Skin of body (tissue), 3 donors: ENCODE measurements at places on chromosomes 5 and 9. TPM values are rescaled to one million over a fixed set of nuclear protein-coding genes. Genes with fewer than 3 reads are reported as not detected.

ESM1 gene
- 4.6 TPM for total RNA-seq

SPATA31A3 gene
- total RNA-seq = not detected

BRD9 gene
- 33.9 TPM for total RNA-seq

ARL14EPL gene
- total RNA-seq = not detected

ISL1 gene
- total RNA-seq = 0.30 TPM

CDC20B gene
- total RNA-seq = not detected

TAF11L5 gene
- not detected for total RNA-seq

SGCD gene
- 54.5 TPM for total RNA-seq

MORN5 gene
- not detected for total RNA-seq
